ENCODE measurements at places on chromosomes 1 and 21.

GRCh38 chr1:231601824-231602672 lies 24.5 kb upstream of the DISC1 start:
- DNase-seq: no peak

- DNase-seq: no peak
Measured at GRCh38 chr1:211127166-211127565, 6.8 kb downstream of the KCNH1 start.

- no peak for DNase-seq
Measured at GRCh38 chr21:35226328-35226727, 177.2 kb upstream of the RUNX1 start.

- DNase-seq: no peak
Measured at GRCh38 chr1:24117722-24118409, 5.9 kb upstream of the MYOM3 start.

Data from GM18507 (cell line).